GM23338 (cell line): ENCODE measurements at places on chromosomes 7 and 10. TPM values are rescaled to one million over a fixed set of nuclear protein-coding genes. Genes with fewer than 3 reads are reported as not detected.

- no peak for DNase-seq
Observed at GRCh38 chr7:46486256-46487206, 565.5 kb upstream of the IGFBP3 start.

DNA sequence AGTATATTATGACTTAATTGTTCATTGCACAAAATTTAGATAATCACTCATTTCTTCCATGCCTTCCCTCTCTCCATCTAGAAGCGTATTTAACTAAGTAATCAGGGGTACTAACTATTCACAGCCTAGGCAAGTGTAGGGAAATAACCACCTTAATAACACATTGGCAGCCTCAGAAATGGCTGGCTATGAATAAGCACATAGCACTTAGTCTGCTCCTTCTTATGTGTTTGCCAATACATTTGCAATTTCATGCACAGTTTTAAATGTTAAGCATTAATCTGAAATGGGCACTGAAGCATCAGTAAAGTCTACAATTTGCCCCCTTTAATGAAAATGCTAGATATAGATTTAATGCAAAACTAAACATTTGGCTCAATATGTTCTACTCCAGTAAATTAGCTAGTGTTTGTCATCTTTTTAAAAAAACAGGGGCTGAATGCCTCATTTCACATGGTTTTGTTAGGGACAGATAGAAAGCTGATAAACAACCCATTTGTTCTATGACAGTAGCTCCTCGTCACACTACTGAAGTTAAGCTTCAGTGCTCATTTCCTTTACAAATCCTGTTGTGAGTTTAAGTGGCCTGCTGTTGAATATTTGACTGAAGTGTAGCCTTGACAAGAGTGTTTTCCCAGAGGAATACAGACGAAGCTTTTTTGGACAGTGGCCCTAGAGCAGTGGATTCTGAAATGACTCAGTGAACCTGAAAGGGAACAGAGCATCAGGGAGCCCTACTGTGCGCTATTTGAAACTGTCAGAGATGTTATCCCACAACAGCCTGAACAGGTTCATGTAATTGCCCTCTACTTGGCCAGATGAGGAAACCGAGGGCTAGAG is 30.5 kb downstream of the HHEX start:
- DNase-seq: no peak

GRCh38 chr7:39979406-39980073 is 29.5 kb downstream of the CDK13 start:
- no peak for DNase-seq

Gene ALKBH4
- 31.0 and 45.0 TPM in 2 replicates for total RNA-seq

Gene NUPR2
- total RNA-seq: not detected in 2 replicates

DNA sequence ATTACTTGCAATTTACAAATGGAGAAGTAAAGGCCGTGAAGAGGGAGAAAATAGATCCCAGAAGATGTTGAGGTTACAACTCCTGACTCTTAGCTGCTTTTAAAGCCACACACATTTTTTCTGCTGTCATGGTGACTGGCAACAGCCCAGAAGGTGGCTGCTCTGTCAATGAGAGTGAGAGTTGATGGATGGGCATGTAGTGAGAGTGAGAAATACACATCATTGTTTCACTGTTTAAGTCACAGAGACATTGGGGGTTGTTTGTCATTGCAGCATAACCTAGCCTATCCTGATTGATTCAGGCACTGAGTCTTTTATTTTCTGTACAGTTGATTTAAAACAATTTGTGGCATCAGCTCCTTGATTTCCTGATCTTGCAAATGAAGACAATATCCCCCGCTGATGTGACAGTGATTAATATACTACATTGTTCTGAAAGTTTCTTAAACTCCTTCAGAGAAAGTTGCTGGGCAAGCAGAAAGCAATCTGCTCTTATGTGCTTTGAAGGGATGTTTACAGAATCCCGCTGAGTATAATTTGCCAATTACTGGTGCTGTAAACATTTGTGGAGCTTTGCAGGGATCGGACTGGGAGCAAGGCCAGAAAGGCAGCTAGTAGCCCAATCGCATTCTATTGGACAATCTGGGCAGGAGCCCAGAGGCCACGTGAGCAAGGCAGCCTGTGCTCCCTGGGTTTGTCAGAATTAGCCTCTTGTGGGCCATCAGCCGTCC is 229.6 kb downstream of the PRPF18 start:
- no peak for DNase-seq

- DNase-seq: no peak
Observed at GRCh38 chr10:30500534-30500933, 66.5 kb downstream of the MAP3K8 start.
